Peyer's patch (tissue), 4 donors: ENCODE measurements at places on chromosomes 4 and X. TPM values are rescaled to one million over a fixed set of nuclear protein-coding genes. Genes with fewer than 3 reads are reported as not detected.

DNA sequence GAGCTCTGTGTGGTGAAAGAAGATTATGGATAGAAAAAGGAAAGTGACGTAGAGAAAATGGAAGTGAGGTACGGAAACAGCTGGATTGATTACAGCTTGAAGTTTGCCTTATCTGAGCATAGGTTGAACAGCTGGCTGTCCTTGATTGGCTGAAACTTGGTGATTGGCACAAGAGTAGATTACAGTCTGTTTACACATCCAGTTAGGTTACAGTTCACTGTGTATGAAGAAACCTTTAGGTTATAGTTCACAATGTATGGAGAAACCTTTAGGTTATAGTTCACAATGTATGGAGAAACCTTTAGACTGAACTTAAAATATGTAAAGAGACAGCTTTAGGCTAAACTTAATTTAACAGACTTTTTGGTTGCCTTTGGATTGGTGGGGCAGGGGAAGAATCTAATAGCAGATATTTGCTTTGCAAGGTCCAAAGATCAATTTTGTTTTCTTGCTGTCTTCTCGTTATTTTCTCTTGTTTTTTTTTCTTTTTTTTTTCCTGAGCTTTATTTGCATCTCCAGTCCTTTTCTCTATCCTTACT, 15.6 kb upstream of the ART3 start:
- H3K4me1 ChIP-seq: no peaks in the 10 kb centered on the region
- no peak overlapping the region for H3K4me3 ChIP-seq
- H3K27ac ChIP-seq: no peak overlapping the region
- H3K27me3 ChIP-seq: no peaks in the 10 kb centered on the region
- no peak for DNase-seq

DNA sequence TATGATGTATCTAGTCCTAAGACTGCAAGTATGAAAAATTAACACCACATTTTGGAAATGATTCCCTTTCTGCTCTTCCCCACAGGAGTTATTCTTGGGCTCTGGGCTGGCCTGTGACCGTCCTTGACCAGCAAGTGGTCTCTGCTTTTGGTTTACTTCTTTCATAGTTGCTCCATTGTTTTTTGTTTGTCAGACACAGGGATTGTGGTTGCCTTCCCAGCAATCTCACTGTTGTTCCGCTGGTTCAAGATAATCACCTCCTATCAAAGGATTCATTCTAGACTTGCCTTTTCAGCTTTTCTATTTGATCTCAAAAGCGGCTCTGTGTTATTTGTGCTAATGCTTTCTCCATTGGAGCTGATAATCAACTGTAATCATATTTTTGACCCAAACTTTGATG, 218.8 kb downstream of the MGST2 start:
- no peak overlapping the region for H3K27ac ChIP-seq
- no peaks in the 10 kb centered on the region for H3K4me1 ChIP-seq
- no peaks in the 10 kb centered on the region for H3K36me3 ChIP-seq
- no peak for DNase-seq
- no peak overlapping the region for H3K4me3 ChIP-seq

GRCh38 chr4:69799337-69799736, 38.9 kb upstream of the SULT1B1 start:
- H3K4me3 ChIP-seq: no peak overlapping the region
- no peaks in the 10 kb centered on the region for H3K36me3 ChIP-seq
- H3K27ac ChIP-seq: no peak overlapping the region
- no peaks in the 10 kb centered on the region for H3K4me1 ChIP-seq
- no peaks in the 10 kb centered on the region for H3K27me3 ChIP-seq

DNA sequence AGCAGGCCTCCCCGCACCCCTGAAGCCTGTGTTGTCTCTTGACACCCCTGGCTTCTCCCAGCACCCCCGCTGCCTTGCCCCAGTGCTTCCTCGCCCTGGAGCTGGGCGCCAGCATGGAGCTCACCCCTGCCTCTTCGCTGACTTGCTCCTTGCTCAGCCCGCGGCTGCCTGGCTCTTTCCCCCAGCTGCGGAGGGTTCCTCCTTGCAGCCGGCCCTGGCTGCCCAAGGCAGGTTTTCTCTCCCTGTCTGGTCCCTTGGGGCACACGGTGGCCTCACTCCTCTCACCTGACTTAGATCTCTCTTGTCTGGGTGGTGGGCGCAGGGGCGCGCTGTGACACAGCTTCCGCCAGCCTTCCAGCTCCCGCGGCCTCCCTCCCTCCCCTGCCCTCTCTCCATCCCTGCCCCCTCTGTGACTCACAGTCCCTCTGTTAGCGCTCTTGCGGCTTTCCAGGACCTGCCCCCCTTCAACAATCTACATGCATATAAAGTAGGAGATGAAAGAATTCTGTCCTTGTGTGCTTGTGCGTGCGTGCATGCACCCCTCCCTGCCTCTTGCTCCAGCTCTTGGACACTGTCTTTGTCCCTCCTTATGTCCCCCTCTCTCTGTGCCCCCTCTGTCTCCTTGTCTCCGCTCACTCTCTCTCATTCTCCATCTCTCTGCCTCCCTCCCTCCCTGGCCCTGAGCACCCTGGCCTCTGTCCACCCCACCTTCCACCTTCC, 2.2 kb downstream of the PLXNB3 start:
- H3K27ac ChIP-seq: peak overlapping the region; percentile 59
- no peak for DNase-seq
- no peaks in the 10 kb centered on the region for H3K4me1 ChIP-seq

DNA sequence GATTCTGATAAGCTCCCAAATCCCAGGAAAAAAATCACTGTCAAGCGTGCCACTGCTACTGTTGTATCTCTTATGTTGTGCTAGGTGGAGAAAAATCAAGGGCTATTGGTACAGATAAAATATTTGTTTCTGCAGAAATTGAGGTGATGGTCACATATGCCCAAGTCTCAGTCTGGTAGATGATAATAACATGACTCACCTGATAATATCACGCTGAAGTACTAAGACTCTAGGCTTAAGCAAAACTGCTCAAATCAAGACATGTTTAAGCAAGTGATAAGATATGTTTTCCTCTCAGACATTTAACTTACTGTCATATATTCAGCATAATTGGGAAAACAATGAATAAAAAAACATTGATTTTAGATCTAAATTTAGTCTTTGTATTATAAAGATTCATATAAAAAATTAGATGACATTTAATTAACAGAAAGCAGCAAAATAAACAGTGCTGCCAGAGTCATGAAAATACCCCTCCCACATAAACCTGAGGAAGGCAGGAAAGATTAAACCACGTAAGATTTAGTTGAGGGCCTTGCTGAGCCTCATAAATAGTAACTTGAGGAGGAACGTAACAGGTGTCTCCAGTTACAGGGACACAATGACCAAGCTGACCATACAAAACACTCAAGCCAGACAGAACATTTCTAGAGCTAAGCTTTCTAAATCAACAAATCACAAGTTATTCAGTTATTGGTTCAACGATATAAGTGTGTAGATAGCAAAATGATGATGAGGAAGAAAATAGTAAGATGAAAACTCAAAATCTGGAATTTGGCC, 143.5 kb downstream of the CHM start:
- no peaks in the 10 kb centered on the region for H3K4me1 ChIP-seq
- H3K36me3 ChIP-seq: no peaks in the 10 kb centered on the region
- no peaks in the 10 kb centered on the region for H3K27me3 ChIP-seq
- H3K4me3 ChIP-seq: no peak overlapping the region
- no peak for DNase-seq

- H3K4me3 ChIP-seq: no peak overlapping the region
- no peak for DNase-seq
- no peaks in the 10 kb centered on the region for H3K27me3 ChIP-seq
- peaks cover 24% of the 10 kb centered on the region for H3K36me3 ChIP-seq
These were observed 28.6 kb upstream of the CYP2U1 start for GRCh38 chr4:107902715-107903114.

- no peaks in the 10 kb centered on the region for H3K36me3 ChIP-seq
- H3K4me1 ChIP-seq: peaks cover 37% of the 10 kb centered on the region
- no peaks in the 10 kb centered on the region for H3K27me3 ChIP-seq
- no peak for DNase-seq
- no peak overlapping the region for H3K4me3 ChIP-seq
These were observed 33.6 kb downstream of the IRF2 start for GRCh38 chr4:184440595-184441358.

DNA sequence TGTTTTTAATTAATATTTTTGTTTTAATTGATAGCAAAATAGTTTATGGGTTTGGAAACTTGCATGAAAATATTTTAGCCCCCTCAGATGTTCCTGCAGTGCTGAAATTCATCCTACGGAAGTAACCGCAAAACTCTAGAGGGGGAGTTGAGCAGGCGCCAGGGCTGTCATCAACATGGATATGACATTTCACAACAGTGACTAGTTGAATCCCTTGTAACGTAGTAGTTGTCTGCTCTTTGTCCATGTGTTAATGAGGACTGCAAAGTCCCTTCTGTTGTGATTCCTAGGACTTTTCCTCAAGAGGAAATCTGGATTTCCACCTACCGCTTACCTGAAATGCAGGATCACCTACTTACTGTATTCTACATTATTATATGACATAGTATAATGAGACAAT, 40.4 kb downstream of the MAP7D3 start:
- H3K36me3 ChIP-seq: peaks cover 4% of the 10 kb centered on the region
- no peak for DNase-seq
- H3K4me1 ChIP-seq: no peaks in the 10 kb centered on the region
- H3K4me3 ChIP-seq: no peak overlapping the region
- H3K27ac ChIP-seq: no peak overlapping the region

GRCh38 chr4:6957148-6957520, 47.5 kb downstream of the TBC1D14 start:
- peak overlapping the region; percentile 20 for H3K27ac ChIP-seq
- no peak overlapping the region for H3K4me3 ChIP-seq
- peaks cover 11% of the 10 kb centered on the region for H3K4me1 ChIP-seq
- H3K36me3 ChIP-seq: no peaks in the 10 kb centered on the region
- DNase-seq: no peak

Gene MND1
- 3.5 TPM for total RNA-seq

Gene ITM2A
- 11.4 TPM for total RNA-seq

Gene TMSB15A
- total RNA-seq: not detected

Gene RAB39B
- 3.3 TPM for total RNA-seq

Gene UBE2D3
- 240 TPM for total RNA-seq

Gene GLOD5
- total RNA-seq: not detected

Gene RTL9
- total RNA-seq: not detected

Gene MAGEB18
- not detected for total RNA-seq

Gene FAM9B
- total RNA-seq: not detected
